ENCODE measurements at places on chromosomes 4 and X.
A peak's percentile ranks its signal among the peaks of the same experiment; 100 is the strongest.

DNA sequence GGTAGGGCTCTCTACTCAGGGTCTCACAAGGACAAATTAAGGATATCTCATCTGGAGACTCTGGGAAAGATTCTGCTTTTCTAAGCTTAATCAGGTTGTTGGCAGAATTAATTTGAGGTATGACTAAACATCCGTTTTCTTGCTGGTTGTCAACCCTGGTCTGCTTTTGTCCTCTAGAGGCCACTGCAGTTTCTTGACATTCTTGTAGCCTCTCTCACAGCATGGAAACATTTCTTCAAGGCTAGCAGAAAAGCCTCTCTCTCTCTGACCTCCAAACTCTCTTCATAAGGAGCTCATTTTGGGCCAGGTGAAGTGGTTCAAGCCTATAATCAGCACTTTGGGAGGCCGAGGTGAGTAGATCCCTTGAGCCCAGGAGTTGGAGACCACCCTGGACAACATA is 749.5 kb upstream of the PCDH7 start:
- DNase-seq = no peak

GRCh38 chr4:110781944-110782343 is 159.1 kb upstream of the PITX2 start:
- DNase-seq = no peak

- no peak for DNase-seq
Measured at GRCh38 chrX:132622130-132622529, 133.3 kb upstream of the MBNL3 start.

- DNase-seq = no peak
Measured at GRCh38 chr4:149311076-149311475, 504.6 kb downstream of the IQCM start.

DNA sequence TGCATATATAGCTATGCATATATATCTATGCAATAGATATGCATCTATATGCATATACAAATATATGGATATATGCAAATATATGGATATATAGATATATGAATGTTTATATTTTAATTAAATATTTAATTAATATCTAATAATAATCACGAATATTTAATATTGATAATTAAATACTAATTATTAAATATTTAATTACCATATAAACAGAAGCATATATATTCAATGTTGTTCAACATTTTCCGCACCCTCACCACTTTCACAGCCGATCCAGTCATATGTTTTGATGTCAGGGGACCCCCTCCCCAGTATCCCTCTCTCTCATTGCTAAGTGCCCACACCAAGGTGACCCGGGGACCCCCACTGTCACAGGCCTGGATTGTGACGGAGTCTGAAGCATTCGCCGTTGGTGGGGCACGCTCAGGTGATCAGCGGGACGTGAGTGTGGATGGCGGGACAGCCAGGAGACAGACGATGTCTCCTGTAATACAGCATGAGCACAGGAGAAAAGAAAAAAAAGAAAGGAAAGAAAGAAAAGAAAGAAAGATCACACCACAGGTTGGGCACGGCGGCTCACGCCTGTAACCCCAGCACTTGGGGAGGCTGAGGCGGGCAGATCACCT is 199.7 kb downstream of the CRLF2 start:
- DNase-seq = peak; percentile 51

GRCh38 chrX:8235026-8235425 is 64.0 kb upstream of the VCX2 start:
- no peak for DNase-seq

- no peak for DNase-seq
Measured at GRCh38 chrX:22193851-22194659, 78.7 kb upstream of the CBLL2 start.

GRCh38 chr4:5465529-5465928 is 242.8 kb downstream of the EVC2 start:
- DNase-seq = no peak

DNA sequence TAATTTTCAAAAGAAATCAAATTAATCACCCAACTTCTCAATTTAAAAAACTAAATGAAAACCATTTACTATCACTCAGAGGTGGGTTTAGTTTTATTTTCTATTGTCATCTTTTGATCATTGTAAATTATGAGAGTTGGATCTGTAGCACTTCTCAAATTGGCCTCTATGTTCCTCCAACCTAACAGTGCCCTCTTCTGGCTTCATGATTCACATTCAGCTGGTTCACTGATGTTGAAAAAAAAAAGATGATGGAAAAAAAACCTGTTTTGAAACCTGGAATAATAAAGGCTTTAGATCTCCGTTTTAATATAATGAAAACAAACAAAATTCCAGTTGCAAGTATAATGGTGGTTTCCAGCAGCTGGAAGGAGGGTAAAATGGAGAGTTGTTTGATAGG is 2.4 kb upstream of the NBDY start:
- DNase-seq = peak; percentile 80

GRCh38 chr4:153138736-153139135 is 65.5 kb upstream of the TRIM2 start:
- DNase-seq = peak; percentile 71

- no peak for DNase-seq
Measured at GRCh38 chrX:153319295-153320046, 2.1 kb downstream of the PNMA6F start.

DNA sequence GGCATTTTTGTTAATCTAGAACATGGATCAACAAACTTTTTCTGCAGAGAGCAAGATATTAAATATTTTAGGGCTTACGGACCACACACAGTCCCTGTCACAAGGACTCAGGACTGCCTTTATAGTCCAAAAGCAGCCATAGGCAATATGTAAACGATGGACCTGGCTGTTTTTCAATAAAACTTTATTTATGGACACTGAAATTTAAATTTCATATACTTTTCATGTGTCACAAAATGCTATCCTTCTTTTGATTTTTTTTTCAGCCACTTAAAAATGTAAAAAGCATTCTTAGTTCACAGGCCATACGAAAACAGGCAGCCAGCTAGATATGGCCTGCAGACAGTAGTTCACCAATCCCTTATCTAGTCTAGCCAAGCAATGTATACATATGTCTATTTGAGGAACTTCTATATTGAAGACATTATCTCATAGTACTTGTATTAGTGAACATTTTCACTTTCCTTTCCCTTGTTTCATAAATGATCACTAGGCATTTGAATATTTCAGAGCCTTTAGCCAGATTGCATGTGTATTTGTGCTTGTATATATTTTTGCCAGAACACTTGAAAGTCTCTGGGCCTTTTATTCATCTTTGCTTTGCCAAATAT is 350.9 kb downstream of the RPA4 start:
- peak; percentile 5 for DNase-seq
